ENCODE measurements at places on chromosomes 2 and 18. TPM values are rescaled to one million over a fixed set of nuclear protein-coding genes. Genes with fewer than 3 reads are reported as not detected.

The TMEM247 gene
- total RNA-seq = not detected

GRCh38 chr18:61929881-61930640 lies 37.3 kb upstream of the RNF152 start:
- no peak for DNase-seq

The CYP27C1 gene
- total RNA-seq = not detected

GRCh38 chr2:203688798-203689197 lies 17.6 kb upstream of the CD28 start:
- no peak for DNase-seq

- DNase-seq = no peak
Observed at GRCh38 chr2:169131587-169132512, 62.5 kb downstream of the DHRS9 start.

The LYPD6B gene
- total RNA-seq = not detected

DNA sequence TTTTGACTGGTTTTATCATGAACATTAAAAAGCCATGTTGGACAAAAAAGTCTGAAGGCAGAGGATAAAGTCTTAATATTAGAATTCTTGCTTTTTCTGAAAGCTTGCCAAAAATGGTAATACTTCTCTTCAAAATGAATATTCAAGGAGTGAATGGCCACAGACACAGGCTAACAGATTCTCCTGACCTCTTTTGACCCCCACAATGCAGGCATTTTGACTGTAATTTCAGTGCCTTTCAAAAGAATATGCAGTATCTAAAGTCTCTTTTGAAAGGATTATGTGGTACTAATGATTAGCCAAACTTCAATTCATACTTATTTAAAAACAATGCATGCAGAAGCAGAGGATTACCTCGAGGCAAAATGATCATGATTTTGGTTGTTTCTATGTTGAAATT lies 557.8 kb upstream of the GCFC2 start:
- no peak for DNase-seq

- no peak for DNase-seq
Observed at GRCh38 chr2:157741819-157742484, 113.3 kb upstream of the ACVR1C start.

DNA sequence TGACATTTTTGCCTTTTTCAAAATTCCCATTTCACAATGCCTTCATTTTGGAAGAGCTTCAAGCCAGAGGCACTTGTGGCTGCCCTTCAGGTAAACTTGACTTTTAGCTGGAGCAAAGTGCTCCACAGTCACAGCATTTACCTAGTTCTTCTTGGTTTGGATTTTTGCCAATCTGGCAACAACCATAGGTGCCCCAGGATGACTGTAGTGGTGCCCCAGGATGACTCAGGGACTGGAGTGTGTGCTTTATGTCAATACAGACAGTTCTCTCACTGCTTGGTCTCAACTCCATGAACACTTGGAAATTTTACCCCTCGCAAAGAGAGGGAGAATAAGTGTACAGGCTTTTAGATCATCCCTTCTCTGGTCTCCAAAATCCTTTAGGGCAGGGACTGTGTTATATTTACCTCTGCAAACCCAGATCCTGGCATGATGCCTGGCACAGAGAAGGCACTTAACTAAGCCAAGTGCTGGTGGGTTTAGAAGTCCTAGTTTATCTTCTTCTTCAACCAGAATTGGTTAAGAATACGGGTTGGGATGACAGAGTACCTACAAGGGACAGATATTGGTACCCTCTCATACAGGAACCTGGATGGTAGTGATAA lies 15.3 kb upstream of the PTPN4 start:
- DNase-seq = no peak

GRCh38 chr2:231010201-231010730 lies 14.3 kb downstream of the SPATA3 start:
- no peak for DNase-seq

- DNase-seq = no peak
Observed at GRCh38 chr18:10122988-10123950, 209.5 kb downstream of the VAPA start.

GRCh38 chr2:45938649-45939511 lies 287.4 kb downstream of the PRKCE start:
- DNase-seq = no peak

DNA sequence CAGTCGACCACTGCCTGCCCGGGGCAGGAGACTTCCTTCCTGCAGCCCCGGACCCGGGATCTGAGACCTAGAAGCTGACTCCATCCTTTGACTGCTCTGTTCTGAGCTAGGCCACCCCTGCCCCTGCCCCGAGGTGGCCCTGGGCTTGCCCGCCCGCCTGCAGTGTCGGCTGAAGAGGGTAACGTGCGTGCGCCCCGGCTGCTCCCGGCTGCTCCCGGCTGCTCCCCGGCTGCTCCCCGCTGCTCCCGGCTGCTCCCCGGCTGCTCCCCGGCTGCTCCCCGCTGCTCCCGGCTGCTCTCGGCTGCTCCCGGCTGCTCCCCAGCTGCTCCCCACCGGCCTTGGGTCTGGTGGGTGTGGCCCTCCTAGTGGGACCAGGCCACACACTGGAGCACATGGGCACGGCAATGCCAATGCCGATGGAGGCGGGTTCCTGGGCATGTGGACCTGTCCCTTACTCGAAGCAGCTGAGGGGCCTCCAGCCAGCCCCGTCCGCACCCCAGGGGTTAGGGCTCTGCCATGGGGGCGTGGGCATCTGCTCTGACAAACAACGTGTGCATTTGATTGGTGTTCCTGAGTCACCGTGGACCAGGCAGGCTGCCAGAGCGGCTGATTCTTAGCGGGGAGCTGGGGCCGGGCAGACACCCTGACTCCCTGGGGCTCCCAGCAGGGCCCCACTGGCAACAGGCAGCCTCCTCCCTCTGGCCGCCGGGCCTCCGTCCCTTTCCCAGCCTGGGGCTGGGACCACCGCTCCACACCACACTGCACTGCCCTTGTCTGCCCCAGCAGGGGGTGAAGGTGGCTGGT lies 2.0 kb upstream of the GAL3ST2 start:
- no peak for DNase-seq

- DNase-seq = no peak
Observed at GRCh38 chr2:101679037-101679726, 18.3 kb upstream of the MAP4K4 start.

GRCh38 chr18:11432360-11432811 lies 177.0 kb upstream of the SLC35G4 start:
- no peak for DNase-seq

DNA sequence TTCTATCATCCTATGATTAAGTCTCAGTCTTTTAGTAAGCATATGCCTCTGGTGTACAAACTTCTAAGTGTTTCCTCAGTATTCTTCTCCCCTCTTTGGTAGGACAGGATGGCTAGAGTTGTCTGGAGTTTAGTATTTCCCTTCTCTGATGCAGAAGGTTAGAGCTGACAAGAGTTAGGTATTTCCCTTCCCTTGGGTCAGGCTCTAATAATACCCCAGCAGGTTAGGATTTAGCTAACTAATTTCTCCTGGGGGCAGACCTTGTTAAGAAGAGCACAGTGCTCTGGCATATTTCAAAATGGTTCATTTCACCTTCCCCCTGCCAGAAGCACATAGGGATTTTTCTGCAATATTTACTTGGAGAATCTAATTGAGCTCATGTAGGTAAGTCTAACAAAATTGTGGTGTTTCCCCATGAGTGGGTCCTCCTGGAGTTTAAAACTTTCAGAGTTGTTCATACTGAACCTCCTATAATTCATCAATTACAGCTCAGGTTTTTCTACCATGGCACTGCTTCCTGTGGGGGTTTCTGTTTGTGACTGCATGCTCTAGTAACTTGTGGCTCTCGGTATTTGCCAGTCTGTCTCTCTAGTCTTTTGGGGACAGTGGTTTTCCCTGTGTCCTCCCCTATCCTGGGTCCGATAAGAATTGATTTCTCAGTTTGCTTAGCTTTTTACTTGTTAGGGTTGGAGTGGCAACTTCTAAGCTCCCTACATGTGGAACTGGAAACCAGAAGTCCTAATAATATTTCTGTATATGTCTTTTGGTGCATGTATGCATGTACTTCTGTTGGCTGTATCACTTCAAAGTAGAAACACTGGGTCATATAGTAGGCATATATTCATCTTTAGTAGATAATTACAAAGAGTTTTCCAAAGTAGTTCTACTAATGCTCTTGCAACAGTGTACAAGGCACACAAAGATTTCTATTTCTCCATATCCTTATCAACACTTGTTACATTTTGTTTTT lies 77.7 kb downstream of the GDF7 start:
- DNase-seq = no peak

- DNase-seq = no peak
Observed at GRCh38 chr2:105749583-105750400, 5.1 kb downstream of the NCK2 start.

GRCh38 chr18:42264497-42264896 lies 309.5 kb downstream of the PIK3C3 start:
- DNase-seq = no peak

The PER2 gene
- 9.3 TPM for total RNA-seq

The CPLX4 gene
- total RNA-seq = not detected

- DNase-seq = no peak
Observed at GRCh38 chr2:234333168-234334130, 163.4 kb downstream of the ARL4C start.

DNA sequence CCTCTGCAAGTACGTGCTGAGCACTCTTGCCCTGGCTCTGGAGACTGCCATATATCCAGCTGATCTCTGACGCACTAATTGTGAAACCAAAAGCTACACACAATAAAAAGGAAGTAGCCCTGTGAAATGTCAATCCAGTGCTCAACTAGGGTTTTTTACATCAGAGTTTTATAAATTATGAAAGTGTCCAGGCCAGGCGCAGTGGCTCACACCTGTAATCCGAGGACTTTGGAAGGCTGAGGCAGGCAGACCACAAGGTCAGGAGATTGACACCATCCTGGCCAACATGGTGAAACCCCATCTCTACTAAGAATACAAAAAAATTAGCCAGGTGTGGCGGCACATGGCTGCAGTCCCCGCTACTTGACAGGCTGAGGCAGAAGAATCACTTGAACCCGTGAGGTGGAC lies 24.5 kb upstream of the PEX13 start:
- DNase-seq = peak; percentile 14

The VRK2 gene
- 16.0 TPM for total RNA-seq

The TTC39C gene
- total RNA-seq = 150 TPM

DNA sequence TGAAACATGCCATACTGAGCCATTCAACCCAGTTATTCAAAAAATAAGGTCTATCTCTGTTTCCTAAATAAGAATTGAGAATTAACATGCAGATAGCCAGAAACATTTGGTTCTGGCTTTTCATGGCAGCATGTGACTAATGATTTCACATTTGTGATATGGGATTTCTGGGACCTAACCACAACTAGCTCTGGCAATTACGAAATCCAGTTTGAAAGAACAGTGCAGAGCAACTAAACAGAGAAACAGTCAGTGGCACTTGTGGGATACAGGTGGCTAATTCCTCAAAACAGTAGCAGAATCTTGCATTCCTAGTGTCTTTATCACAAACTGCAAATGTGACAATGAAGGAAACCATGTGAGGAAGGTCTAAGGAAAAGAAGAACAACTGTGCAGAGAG lies 637.8 kb upstream of the CHAC2 start:
- DNase-seq = no peak

The IL36A gene
- 0.58 TPM for total RNA-seq

DNA sequence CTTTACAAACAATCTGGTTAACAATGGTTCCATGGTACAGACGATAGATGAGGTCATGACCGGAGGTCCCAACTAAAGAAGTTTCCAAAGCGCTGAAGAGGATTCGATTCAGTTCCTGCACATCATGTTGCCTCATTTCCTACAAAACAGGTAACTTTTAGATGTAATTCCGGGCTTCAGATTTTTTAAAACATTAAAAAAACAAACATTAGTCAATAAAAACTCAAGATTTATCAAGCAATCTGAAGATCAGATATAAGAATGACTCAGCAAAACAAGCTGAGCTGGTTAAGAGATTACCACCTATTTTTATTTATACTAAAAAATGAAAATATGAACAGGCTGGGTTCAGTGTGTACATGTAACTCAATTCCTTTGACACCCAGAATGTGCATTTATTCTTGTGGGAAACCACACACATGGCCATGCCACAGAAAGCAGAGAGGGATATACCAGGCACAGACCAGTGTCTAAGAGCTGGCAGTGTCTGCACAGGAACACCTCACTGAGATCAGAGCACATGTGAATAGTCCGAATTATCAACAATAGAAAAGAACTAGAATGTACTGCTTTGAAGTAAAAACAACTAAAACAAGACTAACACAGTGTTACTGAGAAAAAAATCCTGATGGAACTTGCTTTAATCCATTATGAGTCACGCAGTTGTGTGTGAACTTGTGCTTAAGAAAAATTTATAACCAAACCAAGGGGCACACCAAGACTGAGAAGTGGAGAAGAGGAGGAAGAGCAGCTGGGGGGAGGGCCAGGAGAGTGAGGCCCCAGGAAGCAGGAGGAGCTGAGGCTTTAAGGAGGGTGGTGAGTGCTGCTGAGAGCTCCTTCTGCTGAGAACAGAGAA lies 9.5 kb downstream of the USP40 start:
- DNase-seq = no peak

DNA sequence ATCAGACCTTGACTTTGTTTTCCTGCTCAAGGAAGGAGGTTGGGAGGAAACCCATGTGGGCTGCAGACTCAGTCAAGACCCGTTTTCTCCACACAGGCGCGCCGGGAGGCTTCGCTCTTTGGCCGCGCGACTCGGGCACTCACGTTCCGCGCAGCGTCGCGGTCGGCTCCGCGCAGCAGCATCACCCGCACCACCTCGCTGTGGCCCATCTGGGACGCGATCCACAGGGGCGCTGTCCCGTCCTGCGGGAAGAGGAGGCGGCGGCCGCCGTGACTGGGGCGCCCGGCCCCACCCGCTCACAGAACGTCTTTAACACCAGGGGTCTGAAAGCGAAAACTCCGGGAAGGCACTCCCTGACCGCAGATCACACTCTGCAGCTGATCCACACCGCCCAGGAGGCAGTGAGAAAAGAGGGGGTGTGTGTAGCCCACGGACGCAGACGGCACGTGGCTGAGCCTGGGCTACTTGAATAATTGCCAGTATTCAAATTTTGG lies 33.1 kb upstream of the NPC1 start:
- no peak for DNase-seq

The SLC11A1 gene
- total RNA-seq = 0.40 TPM

- no peak for DNase-seq
Observed at GRCh38 chr2:48397846-48398245, 132.1 kb upstream of the STON1 start.

DNA sequence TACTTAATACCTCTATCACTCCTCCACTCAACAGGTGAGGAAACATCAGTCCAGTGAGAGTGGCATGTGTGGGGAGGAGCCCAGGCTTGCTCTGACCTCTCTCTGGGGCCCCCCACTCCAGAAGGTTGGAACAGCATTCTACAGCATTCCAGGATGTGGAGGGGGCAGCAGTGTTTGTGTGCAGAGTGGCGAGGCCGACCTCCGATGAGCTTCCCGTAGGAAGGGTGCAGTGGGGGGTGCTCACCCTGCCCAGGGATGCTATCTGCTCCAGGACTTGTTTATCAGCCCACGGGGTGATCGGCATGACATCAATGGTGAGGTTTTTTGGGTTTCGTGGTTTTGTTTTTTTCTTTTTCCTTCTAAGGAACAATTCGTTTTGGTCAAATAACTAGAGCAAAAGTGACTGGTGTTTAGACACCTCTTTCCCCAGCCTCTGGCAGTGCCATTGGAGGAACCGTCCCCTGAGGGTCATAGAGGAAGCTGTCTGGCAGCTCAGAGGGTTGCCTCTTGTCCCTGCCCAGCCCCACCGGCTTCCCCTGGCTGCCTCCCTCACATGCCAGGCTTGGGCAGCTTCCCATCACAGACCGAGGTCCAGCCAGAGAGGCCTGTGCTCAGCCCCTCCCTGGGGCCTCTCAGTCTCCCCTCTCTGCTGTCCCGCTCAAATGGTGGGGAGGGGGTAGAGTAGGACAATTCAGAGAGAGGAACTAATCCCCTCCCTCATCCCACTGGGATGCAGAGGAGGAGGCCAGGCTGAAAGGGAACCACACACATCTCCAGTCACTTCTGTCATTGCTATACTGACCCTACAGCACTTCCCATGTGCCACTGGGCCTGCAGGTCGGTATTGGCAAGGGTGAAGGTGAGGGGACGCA lies 96.5 kb downstream of the ZFP36L2 start:
- no peak for DNase-seq

The SCN7A gene
- 0.09 TPM for total RNA-seq

The POTEE gene
- 0.53 TPM for total RNA-seq
